ENCODE measurements at places on chromosomes 7 and 10.

- DNase-seq: no peak
Measured at GRCh38 chr7:131109759-131110296, 217.8 kb upstream of the MKLN1 start.

GRCh38 chr10:71769279-71769823 is 4.0 kb downstream of the VSIR start:
- DNase-seq: no peak

DNA sequence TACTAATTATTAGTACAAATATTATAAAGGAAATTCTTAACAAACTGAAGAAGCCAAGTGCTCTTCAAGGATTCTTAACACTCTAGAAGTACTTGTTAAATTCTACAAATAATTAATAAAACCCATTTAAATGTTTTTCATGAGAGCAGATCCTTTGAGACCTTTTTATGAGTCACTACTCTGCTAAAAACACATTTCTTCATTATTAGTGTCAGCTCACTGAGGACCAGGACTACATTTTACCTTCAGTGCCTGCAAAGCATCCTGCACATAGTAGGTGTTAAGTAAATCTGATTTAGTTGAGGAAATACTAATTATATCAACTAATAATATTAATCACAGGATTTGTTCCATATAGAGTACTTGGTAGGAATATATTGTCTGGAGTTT is 273.6 kb downstream of the PHTF2 start:
- DNase-seq: no peak

GRCh38 chr7:142001163-142001874 is 5.6 kb downstream of the MGAM start:
- no peak for DNase-seq

DNA sequence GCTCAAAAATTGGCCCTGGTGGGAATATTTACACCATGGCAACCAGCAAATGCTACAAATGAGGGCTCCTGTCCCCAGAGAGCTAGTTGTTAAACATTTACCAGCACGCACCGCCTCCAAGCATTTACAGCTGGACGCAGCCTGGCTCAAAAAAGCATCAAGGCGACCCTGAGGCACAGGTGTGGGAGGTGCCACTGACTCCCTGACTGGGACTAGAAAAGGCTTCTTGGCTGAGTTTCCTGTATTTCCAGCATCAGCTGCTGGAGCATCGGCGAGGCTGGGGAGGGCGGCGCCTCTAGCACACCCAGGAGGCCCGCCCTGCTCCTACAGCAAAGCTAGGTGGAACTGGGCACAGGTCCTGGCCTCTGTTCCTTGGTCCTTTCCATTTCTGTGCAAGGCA is 43.5 kb upstream of the ZRANB1 start:
- DNase-seq: no peak

DNA sequence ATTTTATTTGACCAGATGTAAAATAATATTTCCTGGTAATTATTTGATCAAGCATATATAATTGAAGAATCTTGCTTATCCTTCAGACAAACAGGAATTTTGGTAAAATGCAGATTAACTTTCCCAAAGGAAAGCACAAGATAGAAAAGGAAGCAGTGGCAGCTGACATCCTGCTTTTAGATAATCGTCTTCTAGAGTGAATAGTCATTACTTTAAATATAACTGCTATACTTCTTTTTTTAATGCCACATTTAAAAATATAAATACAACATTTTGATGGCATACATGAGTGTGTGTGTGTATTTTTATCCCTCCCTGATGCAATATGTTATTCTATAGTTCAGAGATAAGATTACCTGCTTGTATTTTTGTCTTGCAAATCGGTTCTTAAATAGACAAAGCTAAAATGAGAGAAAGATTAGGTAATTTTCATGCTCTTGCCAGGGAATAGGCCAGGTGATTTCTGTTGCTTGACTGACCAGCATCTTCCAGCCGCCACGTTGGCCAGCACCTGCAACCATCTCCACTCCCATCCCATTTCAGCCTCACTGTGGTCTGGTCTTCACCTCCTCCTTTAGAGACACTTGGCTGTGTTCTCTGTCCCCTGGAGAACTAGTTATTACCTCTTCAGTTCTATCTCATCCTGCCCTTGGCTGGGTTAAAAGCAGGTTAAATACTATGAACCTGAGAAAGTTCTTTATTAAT is 58.1 kb downstream of the MDFIC start:
- no peak for DNase-seq

DNA sequence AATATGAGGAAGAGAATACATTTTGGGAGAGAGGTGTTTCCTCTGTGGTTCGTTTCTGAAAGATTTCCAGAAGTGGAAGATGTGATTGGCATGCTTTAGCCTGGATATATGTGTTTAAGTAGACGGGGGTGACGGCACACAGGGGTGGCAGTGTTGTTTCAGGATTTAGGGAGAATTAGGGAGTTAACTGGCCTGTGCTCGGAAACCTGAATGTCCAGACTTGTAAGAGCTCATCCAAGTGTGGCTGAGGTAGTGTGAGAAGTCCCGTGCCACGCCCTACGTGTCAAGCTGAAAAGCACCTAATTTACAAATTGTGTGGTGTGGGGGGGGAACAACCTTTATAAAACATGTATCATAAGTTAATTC is 1.1 kb downstream of the RALA start:
- DNase-seq: no peak

DNA sequence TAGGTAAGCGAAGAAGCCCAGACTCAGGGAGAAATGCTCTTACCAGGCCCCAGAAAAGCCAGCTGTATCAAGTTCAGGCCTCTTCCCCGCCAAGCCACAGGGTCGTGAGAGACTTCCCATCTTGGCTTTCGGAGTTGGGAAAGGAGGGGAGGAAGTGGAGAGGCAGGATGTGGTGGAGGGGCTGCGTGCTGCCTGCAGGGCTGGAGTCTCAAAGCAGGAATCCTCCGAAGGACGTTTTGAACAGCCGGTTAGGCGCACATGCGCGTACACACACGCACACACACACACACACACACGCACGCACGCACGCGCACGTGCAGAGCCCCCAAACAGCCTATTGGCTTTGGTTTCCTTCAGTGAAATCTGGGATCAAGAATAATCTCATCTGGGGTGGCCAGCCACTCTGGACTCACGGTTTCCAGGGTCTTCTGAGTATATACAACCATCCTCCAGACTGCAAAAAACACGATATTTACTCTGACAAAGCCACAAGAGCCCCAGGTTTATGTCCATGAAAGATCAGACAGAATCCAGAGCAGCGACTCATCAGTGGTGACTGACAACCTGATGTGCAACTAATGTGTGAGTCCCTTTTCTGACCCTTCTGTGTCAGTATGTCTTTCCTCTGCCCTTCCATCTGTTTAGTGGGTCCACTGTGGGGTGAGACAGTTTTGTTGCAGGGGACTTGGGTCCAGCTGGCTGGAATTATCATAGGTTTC is 115.0 kb upstream of the ZNF438 start:
- DNase-seq: no peak

DNA sequence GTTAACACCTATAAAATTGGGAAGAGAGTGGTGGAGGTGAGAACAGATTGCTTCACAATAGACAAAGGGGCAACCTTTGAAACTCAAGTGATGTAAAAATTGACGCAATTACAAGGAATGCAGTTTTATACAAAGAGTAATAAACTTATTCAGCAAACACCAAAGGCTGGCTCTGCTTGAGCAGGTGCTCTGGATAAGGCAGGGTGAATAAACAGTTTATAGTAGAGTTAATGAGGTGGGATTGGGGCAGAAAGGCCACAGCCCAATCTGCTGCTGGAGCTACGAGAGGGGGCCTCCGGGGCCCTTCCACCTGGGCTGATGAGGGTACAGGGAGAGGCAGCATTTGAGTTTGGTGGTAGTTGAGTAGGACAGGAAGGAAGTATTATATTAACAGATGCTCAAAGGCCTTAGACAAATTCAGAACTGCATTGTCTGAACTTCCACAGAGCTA is 6.0 kb downstream of the MUC12 start:
- DNase-seq: no peak

DNA sequence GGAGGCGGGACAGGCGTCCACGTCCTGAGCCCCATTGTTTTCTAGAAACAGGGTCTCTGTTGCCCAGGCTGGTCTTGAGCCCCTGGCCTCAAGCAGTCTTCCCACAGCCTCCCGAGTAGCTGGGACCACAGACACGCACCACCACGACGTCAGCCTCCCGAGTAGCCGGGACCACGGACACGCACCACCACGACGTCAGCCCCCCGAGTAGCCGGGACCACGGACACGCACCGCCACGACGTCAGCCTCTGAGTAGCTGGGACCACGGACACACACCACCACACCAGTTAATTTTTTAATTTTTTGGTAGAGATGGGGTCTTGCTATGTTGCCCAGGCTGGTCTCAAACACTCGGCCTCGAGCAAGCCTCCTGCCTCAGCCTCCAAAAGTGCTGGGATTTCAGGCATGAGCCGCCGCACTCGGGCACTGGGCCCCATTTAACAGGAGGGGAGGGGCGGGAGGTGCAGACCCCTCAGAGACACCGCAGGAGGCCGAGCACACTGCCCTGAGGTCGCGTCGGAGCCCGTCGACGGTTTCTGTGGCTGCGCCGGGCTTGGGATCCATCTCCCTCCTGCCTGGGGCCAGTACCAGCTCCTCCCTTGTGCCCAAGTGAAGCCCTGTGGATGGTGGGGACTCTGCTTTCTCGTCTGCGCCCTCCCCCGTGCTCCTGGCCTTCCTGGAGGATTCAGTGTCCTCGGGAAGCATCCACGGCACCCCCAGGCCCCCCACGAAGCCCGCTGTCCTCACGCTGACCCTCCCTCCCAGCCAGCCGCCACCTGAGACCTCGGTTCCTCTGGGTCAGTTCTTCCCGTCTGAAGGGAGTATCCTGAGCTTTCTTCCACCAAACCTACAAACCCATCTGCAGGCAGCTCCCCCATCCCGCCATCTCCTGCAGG is 13.0 kb downstream of the FAM20C start:
- DNase-seq: no peak

DNA sequence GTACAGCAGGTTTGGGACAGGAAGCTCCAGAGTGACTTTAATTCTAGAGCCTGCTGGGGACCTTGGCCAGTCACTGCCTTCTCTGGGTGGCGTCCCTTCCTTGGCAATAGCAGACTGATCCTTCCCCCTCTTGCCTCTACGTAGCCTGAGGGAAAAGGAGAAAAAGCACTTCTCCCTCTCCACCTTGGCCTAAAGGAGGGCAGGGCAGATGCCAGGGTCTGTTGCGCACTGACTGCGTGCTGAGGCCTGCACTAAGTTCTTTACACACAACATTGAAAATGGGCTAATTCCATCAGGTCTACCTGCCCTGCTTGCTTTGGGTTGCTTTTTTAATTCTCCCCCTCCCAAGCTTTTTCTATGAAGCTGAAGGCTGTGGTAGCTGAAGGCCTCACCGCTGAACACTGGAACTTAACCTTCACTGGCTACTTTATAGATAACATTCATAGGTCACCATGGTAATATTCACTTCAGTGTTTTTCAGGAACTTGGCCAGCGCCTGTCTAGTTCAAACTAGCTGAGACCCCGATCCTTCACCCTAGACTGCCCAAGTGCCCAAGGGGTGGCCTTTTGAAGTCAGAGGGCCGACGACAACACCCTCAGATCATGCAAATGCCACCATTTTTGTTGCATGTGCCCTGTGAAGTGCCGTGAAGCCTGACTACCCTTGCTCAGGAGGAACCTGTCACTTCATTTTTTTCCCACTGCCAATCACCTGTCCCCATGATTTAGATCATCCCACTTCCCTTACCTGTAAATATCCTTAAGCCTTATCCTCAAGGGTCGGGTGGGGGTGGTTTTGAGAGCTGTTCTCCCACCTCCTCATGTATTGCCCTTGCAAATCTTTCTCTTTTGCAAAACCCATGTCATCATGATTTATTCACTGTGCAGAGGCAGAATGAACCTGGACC is 28.7 kb downstream of the PRF1 start:
- no peak for DNase-seq

- no peak for DNase-seq
Measured at GRCh38 chr7:88346357-88346756, 39.7 kb upstream of the STEAP4 start.

GRCh38 chr7:85516675-85517074 is 329.8 kb upstream of the SEMA3D start:
- no peak for DNase-seq

- peak; percentile 9 for DNase-seq
Measured at GRCh38 chr10:89591111-89591795, 53.8 kb downstream of the PANK1 start.

- DNase-seq: no peak
Measured at GRCh38 chr10:131649617-131650016, 251.2 kb upstream of the PPP2R2D start.

- DNase-seq: no peak
Measured at GRCh38 chr10:26326851-26327250, 110.3 kb downstream of the GAD2 start.

DNA sequence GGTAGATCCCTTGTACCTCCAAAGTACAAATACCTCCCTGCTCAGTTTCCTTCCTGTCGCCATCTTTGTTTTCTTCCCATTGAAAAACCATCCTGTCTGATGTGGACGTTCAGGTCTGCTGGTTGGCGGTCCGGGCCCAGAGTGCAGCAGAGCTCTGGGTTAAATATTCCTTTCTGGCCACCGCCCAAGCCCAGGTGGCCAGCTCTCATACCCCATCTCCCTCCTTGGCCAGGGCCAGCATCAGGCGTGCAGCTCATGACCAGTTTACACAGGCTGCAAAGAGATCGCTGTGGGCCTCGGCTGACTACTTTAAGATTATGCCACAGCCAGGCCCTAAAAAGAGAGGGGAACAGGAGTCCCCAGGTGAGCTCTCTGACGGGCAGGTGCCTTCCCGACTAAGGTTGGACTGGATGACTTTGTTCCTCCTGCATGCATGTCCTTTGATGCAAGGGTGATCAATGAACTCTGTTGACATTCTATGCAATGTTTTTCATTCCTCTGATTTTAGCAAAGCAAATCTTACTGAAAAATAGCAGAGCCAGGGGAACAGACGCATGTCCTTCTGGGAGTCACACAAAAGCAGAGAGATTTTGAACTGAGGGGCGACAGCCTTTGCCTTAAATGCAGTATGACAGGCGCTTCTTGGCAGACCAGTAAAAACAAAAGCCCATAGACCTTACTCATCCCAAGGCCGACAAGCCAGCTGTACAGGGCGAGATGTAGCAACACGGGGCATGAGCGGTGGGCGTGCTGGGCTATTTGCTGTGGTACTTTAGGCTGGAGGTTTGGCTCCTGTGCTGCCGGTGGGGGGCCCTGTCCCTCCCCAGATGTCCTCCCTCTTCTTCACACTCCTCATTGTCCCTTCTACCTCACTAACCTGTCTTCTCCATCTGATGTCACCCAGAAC is 33.3 kb upstream of the SH2B2 start:
- no peak for DNase-seq

DNA sequence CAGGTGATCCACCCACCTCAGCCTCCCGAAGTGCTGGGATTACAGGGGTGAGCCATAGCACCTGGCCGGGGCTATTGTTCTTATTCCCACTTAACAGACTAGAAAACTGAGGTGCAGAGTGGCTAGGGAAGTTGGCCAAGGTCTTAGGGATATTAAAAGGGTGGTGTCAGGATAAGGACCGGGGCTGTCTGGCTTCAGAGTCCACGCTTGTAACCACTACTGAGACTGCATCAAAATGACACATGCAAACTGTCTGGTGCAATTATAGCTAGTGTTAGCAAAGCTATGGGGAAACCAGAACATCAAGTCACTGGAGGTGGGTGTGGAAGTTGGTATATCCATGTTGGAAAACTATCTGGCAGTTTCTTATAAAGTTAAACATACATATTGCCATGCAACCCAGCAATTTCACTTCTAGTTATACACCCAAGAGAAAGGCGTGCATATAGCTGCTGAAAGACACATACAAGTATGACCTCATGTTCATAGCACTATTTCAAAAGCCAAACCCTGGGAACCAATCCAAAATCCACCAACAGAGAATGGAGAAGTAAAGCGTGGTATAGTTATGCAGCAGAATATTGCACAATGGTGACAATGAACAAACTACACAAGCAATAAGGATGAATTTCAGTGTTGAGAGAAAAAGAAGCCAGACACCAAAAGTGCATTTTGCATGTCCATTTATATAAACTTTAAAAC is 33.9 kb upstream of the EEPD1 start:
- peak; percentile 63 for DNase-seq

GRCh38 chr7:20191391-20191869 is 25.8 kb downstream of the MACC1 start:
- DNase-seq: no peak

Measured in HFF-Myc (cell line).